ENCODE measurements at places on chromosomes 12 and 14.

DNA sequence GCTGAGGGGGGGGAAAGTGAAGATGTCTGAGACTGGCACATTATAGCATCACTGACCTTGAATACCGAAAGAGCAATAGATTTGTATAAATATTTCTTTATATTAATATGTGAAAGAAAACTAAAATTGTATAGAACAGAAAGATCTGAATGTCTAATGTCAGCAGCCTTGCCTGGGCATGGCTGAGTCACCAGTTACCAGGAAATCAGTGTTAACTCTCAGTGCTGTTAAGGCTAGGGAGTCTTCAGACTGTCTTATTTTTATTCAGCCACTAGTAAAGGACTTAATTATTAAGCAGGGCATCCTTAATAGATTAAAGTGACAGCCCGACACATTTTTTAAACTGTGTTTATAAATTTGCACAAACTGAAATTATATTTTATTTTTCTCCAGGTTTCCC is 122.9 kb upstream of the AEBP2 start:
- DNase-seq, result no peak

DNA sequence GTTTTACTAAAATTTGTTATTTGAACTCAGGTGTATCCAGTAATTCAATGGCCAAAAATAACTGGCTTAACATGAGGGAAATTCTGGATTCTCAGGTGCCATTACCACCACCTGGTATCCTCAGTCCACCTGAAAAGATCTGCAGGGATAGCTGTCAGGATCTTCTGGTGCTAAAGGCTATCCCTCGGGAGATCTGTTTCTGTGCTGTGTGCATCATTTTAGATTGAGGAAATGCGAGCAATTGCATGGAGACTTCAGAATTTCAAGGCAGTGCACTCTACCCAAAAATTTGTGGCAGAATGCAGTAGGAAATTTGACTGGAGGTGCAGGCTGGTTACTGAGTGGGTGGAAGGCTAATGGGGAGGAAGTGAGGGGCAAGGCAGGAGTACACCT is 26.4 kb downstream of the ZCCHC8 start:
- no peak for DNase-seq

DNA sequence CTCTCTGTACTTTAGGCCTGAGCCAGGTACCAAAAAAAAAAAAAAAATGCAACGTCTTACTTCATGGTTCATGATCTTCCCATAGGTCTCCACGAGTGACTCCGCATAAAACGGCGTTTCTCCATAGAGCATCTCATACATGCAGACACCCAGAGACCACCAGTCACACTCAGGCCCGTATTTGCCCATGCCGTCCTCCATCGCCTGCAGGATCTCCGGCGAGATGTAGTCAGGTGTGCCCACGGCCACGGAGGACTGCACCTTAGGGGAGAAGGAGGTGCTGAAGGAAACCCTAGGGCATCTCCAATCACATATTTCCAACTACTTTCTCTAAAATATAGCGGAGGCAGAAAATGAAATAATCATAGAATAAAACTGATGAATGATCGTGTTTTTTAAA is 61.0 kb downstream of the AMN start:
- no peak for DNase-seq

DNA sequence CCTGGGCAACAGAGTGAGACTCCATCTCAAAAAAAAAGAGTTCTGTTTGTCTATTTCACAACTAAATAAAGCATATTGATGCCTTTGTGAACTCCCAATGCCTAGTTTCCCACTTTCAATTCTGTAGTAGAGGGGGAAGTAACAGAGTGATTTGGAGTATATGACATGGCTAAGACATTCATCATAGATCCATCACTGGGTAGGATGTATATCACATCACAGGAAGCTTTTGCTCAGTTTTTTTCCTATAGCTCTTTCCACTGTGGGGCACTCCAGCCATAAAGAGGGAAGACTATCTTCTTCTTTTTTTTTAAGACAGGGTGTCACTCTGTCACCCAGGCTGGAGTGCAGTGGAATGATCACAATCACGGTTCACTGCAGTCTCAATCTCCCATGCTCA is 154.0 kb upstream of the BCL2L14 start:
- no peak for DNase-seq

DNA sequence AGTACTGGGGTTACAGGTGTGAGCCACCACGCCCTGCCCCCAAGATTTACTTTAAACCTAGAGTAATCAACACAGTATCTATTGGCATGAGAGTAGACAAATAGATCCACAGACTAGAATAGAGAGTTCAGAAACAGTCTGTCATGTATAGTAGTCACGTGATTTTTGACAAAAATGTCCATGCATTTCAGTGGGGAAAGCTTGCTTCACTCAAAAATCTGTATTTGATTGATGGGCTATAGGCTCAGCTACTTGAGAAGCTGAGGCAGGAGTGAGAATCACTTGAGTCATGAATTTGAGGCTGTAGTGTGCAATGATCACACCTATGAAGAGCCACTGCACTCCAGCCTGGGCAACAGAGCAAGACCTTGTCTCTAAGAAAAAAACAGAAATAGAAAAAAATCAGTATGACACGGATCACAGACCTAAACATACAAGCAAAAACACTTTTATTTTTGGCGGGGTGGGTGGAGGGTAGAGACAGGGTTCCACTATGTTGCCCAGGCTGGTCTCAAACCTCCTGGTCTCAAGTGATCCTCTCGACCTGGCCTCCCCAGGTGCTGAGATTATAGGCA is 7.6 kb upstream of the ORAI1 start:
- DNase-seq, result no peak

DNA sequence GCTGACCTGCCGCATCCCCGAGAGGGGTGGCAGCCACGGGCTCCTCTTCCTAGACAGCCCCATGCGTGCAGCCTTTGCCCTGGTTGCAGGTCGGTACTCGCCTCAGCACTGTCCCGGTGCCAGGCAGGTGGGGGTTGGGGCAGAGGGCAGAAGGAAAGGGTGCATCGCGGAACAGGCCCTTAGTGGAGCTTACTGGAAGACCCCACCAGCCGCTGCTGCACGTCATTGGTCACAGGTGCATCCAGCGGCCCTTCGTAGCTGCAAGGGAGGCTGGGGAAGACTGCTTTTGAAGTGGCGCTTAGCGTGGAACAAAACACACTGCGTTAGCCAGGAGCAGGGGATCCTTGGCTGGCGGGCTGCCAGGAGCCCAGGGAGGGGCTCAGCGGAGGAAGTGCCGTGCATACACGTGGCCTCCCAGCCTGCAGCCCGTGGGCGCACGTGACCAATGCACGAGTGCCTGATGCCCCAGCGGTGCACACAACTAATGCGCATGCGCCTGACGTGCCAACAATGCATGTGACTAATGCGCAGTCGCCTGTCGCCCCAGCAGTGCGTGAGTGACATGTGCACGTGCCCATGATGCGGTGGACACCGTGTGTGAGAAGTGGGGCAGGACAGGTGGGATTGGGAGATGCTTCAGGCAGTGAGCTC is 5.0 kb upstream of the EP400 start:
- no peak for DNase-seq

DNA sequence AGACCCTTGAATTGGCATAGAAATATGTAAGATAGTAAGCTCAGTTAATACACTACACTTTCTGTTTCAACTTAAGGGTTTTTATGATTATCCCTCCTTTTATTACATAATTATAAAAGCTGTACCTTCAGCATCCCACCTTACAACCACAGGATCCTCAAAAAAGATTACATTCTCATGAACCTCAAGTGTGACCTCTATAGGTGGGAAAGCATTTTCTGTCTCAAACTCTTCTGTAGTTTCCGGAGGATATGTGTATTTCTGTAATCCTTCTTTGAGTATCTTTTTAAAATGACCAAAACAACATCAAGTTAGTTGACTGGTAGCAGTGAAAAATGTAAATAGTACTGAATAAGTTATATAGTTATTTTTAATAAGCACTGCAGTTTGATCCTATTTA is 75.9 kb downstream of the DNAI7 start:
- DNase-seq, result no peak

GRCh38 chr14:94081386-94081820 is 293 bp downstream of the IFI27L1 start:
- no peak for DNase-seq

DNA sequence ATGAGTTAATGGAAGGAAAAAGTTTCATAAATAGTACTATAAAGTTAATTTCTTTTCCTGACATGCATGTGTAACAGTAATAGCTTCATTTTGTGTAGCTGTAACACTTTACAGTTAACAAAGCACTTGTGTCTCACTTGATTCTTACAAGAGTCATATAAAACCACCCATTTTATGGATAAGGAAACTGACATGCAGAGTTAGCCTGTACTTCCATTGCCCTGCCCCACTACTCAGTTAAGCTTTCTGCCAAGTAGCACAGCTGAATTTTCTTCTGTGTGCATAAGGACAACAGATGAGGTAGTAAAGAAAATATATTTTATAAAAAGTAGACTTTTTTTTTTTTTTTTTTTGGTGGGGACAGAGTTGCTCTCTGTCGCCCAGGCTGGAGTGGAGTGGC is 32.2 kb downstream of the ANO6 start:
- DNase-seq, result no peak

DNA sequence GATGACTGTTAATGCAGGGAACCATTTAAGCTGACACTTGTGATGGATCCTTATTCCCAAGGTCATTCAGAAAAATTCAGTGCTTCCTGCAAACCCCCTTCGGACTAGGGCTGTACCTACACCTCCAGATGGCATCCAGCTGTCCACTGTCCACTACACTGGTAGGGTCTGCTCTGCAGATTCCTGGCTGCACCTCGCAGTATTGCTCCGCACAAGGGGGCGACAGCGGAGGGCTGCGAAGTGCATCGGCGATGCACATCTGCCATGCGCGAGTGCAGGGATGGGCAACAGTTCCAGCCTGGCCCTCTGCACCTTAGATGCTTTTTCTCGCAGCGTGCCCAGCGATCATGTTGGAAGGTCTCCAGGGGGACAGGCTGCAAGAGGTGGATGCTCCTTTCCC is 55.5 kb downstream of the KCNA5 start:
- DNase-seq, result no peak

GRCh38 chr12:22743700-22744099 is 118.7 kb downstream of the ETNK1 start:
- no peak for DNase-seq

DNA sequence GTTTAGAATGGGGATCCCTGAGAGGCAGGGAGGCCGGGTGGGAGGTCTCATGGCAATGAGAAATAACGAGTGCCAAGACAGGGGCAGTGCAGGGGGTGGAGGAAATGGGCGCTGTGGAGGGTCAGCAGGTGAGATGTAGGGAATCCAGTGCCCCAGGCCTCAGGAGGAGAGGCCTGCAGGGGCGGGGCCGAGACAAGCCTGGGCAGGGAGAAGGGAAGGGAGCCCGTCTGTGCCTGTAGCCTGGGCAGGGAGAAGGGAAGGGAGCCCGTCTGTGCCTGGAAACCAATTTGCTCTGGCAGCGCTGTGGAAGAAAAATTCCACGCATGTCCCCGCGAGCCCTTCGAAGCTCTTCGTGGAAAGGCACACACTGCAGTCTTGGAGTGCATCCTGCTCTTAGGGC is 10.6 kb upstream of the NCOR2 start:
- no peak for DNase-seq

GRCh38 chr12:53808023-53808705 is 56.4 kb upstream of the CISTR start:
- no peak for DNase-seq

- DNase-seq, result no peak
Measured at GRCh38 chr12:114912811-114913210, 228.8 kb upstream of the TBX3 start.

DNA sequence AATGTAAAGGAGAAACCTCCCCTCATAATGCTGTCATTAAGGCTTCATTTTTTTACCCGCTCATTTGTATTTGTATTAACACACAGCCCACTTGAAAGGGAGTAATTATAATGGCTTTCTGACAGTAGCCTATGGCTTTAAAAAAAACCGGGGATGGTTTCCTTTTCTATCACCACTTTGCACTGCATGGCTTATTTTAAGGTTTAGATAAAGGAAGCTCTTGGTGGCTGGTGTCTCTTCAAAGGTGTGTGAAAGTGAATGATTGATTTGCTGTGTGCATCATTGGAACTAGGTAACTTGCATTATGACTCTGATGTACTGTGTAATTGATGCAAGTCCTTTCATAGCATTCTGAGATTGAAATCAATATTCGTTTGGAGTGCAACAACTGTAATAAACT is 80.7 kb downstream of the NPAS3 start:
- DNase-seq, result no peak

DNA sequence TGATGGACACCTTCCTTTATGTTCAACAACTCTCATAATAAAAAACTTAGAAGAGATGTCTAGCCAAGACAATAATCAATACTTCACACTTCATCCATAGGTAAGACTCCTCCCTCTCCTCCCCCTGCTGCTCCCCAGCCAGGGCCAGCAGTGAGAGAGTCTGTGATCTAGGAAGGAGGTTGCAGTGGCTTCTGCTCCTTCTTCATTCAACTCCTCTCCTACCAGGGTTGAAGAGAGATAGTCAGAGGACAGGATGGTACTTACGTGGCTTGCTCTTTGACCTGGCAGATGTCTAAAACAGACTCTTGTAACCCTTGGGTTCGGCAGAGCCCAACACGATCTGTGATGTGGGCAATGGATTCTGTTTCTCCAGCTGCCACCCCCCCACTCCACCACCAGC is 31.0 kb downstream of the DHRS2 start:
- no peak for DNase-seq

DNA sequence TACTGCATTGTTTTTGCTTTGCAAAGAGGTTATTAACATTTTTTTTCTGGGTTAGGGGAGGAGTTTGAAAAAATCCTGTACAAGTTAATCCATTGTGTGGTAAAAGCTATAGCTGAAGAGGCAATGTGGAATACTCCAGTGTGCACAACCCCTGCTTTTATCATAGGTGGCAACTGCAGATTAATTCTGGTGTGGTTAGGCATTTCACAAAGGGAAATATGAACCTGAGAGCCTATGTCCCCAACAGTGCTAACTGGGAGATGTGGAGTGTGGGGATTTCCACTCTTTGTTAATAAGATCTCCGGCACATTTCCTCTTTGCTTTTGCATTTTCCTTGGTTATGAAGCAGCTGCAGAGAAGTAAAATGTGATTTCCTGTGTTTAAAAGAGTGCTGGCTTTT is 33.6 kb downstream of the PRORP start:
- no peak for DNase-seq

DNA sequence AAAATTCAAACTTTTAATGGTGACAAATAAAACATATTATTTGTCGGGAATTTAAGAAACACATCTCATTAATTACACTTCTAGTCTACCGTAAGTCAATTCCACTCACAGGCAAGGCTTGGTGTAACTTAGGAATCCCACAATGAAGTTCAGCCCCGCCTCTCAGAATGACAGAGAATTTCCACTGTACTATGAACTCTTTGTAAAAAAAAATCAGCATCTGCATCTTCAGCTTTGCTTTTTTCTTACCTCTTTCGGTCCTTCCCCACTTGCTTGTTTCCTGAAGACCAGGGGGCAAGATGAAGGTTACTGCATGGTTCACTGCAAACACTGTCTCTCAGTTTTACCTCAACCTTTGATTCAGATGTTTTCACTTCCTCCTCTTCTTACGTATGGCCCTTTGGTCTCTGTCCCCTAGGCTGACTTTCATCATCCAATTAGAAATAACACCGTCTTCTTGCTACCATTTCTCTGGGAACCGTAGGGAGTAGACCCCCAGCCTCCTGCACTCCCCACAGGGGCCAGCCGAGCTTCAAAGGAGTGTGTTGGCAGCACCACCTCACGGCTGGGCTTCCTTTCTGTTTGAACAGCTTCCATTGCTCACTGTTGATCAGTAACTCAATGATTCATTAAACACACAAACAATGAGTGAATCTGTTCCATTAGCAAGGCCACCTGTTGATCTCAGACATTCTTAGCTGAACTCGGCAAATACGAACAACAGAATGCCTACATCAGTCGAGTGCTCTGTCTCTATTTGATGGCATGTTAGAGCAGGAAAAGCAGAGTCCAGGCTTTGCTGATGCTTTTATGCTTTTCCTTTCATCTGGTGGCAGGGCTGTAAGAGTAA is 343.0 kb downstream of the BMP4 start:
- DNase-seq, result no peak

- DNase-seq, result no peak
Measured at GRCh38 chr12:242496-242895, 20.1 kb downstream of the SLC6A13 start.

Measured in substantia nigra (tissue), 51 donors.